Effector memory CD8-positive, alpha-beta T cell (primary cell): ENCODE measurements at places on chromosomes 6 and 20.
A peak's percentile ranks its signal among the peaks of the same experiment; 100 is the strongest.

- DNase-seq = peak; percentile 31
These were observed 25.5 kb upstream of the KCNK16 start for GRCh38 chr6:39347906-39348585.

GRCh38 chr6:162467679-162468078 is 259.9 kb downstream of the PRKN start:
- no peak for DNase-seq

DNA sequence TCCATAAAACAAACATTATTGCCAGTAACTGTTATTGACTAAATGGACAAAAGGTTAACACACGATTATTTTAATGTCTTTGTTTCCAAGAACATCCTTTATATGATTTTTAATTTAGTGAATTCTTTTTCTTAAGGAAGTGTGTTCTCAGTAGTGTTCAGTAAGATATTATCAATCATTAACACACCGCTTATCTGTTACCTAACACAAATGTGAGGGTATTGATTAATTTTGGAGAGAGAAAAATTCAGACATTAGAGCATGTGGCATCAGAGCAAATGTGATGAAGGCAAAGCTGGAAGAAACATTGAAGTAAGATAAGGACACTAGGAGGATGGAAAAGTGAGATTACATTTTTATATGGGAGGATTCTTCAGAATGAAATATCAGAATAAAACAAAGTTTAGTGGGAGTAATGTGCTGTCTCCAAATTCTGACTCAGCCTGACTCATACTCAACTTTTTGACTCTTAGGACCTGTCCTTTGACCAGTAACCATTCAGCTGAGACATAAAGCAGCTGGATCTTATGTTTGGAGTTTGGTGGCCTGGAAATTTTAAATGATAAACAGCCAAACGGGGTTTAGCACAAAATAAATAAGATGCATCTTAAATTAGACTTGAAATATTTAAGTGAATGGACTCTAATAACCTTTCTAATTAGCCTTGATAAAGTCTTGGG is 348.6 kb downstream of the CD109 start:
- no peak for DNase-seq

GRCh38 chr6:37381579-37381978 is 27.8 kb downstream of the RNF8 start:
- peak; percentile 17 for DNase-seq

DNA sequence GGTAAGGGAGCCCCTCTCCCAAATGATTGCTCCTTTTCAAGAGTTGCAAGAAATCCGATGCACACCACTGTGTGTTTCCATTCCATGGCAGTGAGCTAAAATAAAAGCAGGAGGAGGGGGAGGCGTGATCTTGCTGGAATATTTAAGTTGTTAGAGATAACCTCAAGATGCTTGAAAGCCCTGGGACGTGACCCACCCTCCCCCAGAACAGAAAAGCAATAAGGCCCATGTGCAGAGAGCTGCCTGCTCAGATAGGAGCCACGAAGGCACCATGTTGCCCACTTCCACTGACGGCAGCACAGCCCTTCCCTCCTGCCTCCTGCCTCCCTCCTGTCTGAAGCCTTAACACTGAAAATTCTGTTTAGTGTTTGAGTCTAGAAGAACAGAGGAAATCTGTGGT is 432.6 kb upstream of the CDH4 start:
- DNase-seq = no peak

GRCh38 chr6:65706436-65706835 is 590 bp downstream of the EYS start:
- no peak for DNase-seq

GRCh38 chr20:36084897-36085613 is 69.5 kb upstream of the EPB41L1 start:
- DNase-seq = no peak

DNA sequence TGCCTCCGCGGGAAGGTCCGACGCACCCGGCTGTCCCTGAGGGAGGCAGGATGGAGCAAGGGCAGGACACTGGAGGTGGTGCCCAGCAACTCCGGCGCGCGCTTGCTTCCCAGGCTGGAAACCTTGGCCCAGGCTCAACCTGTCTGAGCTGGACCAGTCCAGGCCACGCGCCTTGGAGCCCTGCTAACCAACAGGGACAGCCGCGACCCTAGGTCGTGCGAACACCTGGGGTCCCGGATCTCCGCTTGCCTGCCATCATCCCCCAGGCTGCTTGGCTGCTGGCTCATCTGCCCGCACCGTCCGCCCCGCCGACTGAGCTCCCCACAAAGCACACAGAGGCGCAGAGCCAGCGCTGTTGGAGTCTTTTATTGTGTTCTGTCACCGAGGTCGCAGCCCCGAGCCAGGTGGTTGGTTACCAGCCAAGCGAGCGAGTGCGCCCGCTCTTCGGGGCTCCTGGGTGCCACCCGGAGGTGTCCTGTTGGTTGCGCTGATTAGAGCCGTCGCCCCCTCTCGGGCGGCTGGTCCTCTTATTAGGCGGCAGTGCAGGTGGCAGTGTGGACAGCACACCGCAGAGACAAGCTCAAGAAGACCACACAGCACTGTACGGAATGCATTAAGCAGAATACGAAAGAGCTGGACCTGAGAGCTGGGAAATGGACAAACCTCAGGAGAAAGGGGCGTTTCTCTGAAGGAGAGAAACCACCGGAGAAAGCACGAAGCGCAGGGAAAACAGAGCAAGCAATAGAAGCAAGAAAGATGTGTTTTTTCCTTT is 3.8 kb downstream of the COL12A1 start:
- DNase-seq = no peak

- peak; percentile 37 for DNase-seq
These were observed 133.2 kb upstream of the RPS6KA2 start for GRCh38 chr6:166760288-166760687.

DNA sequence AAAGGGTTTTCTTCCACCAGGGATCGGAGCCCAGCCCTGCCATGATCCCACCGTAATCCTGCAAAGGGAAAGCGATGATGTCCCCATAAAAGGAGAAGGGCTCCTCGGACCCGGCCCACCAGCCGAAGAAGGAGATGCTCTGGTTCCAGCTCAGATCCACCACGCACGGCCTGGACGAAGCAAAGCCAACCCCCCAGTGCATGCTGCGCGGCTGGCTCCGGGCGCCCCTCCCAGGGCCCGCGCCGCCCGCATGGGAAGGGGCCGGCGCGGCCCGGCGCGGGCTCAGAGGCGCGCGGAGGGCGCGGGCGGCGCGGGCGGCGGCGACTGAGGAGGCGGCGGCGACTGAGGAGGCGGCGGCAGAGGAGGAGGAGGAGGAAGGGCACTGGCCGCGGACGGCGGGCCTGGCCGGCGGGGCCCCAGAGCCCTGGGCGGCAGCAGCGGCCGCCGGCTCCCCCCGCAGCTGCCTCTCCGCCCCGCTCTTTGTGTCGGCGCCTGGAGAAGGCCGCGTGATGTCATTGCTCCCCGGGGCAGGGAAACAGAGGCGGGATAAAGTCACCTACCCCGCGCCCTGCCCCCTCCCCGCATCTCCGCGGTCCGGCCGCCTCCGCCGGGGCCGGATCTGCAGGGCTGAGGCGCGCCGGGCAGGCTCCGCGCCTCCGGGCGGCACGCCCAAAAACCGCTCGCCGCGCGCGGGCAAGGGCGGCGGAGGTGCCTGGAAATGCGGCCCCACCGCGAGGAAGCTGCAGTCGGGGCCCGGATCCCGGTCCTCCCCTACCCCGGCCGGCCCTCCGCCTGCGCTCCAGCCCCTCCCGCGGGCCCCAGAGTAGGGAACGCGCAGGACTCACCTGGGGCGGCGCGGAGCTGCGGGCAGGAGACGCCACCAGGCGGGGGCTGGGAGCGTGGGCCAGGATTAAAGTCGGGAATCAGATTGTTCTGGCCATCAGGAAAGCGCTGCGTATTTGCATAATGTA is at the start of gene FAXC:
FAXC (minus strand) TSS at position 504 of the 971 bp plus-strand sequence; CDS start at position 202, 302 bp downstream.
- DNase-seq = no peak

DNA sequence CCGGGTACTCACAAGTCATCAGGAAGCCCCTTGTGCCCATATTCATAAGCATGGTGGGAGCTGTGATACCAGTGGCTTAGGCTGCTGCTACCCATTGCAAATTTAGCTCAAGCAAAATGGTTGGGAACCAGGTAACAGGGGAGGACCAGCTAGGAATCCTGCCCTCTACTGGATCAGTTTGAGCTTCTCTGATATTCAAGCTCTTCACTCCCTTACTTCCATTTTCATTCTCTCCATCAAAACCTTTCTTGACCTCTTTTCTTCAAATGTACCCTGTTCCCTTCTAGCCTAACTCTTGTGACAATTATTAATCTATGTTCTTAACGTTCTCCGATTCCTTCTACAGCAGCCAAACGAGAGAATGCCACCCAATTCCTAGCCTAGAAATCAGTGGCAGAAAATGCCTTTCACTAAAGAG is 9.7 kb downstream of the NOL7 start:
- peak; percentile 8 for DNase-seq

DNA sequence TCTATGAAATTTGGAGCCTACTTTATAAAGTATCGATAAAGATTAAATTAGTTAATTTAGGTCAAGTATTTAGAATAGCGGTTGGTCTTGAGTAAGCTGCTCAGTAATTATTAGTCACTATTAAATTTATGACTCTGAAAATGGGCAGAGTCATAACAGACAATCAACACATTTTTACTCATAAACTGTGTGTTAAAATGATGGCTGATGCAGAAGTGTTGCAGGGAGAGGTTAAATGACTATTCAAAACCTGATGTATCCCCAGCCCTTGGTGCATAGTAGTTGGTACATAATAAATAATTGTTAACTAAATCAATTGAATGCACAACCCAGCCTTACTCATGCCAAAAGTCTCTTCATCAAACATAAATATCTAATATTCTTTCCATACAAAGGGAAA is 30.6 kb downstream of the HIVEP2 start:
- DNase-seq = no peak

- no peak for DNase-seq
These were observed 212.1 kb downstream of the WDR27 start for GRCh38 chr6:169489563-169490245.

DNA sequence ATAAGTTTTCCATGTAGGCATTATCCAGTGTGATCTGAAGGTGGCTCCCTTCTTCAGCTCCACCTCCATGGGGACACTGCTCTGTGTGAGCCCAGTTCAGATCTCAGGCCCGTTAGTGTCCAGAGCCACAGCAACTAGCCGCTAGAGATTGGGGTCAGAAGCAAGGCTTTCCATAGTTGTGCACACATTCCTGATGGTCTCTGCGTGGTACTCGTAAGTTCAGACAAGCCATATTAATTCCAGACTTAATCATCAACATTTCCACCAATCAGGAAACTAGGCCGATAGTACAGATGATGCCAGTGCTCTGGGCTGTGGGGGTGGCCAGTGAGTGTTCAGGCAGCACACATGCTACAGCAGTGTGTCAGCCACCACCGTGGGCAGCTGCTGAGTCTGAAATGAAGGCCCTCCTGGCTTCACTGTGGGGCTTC is 17.5 kb upstream of the SYNCRIP start:
- DNase-seq = no peak

- DNase-seq = no peak
These were observed 257.8 kb downstream of the GMDS start for GRCh38 chr6:1987640-1988039.

DNA sequence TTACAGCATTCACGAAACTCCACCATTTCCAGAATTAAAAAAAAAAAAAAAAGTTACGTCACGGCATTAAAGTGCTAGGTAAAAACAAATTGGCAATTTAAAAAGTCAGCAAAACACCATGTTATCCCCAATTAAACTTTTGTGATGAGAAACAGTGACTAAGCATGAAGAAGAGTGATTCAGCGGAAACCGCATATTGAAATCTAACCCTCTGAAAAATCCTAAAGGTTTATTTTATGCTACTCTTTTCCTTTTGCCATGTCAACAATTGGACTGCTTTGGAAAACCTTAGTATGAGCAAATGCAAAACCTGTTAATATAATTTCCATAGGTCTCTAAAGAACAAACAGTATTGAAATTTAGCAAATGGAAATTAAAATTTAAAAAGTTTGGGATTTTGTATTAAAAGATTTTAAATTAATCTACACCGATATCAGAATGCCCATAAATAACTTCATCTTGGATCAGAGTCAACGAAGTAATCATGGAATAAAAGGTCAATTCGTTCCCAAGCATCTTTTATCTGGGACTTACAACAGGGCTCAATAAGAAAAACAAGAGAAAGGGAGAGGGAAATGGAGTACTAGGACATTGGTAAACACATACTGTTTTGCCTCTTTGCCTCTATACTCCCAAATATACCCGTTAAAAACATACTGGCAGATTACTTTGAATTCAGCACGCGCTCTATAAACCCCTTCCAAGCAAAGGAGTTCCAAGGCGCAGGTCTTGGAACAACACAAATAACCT is 1.1 kb downstream of the FBXO30 start:
- DNase-seq = no peak

DNA sequence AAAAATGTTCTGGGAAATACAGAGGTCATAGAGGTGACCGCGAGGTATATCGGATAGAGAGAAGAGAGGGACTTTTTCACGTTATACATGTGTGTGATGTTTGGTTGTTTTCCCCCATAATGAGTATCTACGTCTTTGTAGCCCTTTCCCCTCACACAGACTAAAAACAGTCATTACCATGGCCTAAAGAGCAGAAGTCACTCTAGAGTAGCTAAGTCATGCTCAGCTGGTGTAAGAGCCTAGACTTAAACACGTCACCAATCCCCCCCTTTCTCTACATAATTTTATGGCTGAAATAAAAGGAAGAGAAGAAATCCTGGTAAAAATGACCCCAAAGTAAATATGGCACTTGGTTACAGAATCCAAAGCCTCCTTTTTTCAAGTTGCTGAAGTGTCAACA is 6.0 kb upstream of the BEND3 start:
- no peak for DNase-seq

DNA sequence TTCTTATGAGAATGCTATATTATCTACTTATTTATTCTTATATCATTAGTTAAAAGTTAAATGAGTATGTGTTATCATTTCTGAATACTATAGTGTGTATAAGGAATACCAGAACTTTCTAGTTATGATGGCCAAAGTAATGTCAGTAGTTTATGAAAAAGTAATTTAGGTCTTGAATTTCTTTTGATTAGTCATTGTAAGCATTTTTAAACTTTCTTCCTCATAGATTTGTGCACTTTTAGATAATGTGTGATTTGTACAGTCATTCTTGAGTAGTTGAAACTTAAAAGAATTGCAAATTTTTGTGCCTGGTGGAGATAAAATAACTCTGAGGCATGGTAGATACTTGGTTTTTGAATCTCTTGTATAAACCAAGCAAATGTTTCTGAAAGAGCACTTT is 311.3 kb downstream of the CDKAL1 start:
- DNase-seq = no peak

- DNase-seq = no peak
These were observed 760.9 kb upstream of the FLRT3 start for GRCh38 chr20:15098351-15098750.
